ENCODE measurements at places on chromosomes 3 and 15.

DNA sequence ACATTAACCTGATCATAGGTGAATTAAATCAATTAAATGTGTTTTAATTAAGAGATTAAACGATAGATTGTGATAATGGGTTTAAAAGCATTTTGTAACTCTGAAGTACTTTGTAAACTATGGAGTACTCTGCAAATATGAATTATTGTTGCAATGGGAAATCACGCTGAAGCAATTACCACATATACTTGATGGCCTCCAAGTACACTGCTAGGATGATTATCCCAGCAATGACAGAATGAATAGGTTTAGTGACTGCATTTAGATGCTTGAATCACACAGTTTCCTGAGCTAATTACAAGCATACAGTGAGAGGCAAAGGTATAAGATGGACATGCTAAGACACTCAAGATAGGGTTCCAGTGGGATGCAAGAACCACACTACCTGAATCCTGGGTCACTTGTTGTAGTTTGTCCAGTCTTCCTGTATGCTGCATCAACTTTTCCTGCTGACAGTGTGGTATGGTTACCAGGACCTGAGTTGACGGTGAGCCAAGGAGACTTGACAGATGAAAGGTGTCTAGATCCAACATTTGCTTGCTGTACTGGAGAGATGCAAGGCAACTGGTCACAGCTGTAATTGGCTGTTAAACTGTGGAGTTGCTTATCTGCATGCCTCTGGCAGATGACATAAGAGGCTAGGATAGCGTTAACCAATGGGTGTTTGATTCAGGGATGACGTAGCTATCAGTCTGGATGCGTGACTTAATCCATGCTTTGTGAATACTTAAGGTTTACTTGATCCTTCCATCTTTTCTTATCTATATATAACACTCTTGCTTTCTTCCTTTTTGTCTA lies 38.0 kb downstream of the RNF13 start:
- peak; percentile 21 for DNase-seq

DNA sequence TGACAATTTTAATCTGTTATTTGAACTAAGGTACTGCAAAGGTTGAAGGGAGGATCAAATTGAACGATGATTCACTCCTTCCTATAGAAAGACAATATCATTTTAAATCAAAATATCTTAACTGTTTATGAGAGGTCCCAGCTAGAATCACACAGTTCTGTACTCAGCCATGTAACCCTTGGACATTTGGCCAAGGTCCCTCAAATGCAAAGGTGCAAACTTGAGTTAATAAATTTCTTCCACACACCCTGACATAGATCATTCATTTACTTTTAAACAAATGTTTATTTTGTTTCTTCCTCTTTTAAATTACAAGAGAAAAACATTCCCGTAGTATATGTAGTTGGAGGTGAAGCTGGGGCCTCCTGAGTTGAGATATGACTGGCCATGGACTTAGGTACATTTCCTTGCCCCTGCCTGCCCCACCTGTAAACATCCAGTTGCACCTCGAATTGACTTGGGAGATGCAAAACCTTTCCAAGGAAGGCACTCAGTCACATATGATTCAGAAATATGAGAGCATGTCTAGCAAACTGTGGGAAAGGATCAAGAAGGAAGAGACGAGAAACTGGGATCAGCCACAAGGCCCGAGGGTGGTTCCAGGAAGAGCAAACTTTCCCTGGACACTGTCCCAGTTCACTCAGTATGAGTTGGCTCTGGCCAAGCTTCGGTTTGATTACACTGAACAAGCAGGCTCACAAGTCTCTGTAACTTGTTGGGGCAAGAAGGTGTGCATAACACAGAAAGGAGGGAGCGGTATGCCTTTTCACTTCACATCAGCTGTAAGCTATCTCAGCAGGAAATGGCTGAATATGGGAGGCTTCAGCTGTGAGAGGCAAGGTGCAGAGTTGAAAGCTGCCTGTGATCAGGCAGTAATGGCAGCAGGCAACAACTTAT lies 6.7 kb downstream of the TNFSF10 start:
- DNase-seq: no peak

GRCh38 chr3:105456017-105456416 lies 89.3 kb downstream of the ALCAM start:
- DNase-seq: no peak

GRCh38 chr3:27479806-27480543 lies 4.2 kb downstream of the SLC4A7 start:
- DNase-seq: no peak

GRCh38 chr15:66108483-66109265 lies 144.9 kb downstream of the MEGF11 start:
- DNase-seq: no peak

- DNase-seq: peak; percentile 76
Measured at GRCh38 chr3:14633819-14634424, 17.6 kb upstream of the CCDC174 start.

GRCh38 chr3:195751560-195751959 lies 30.8 kb downstream of the MUC20 start:
- DNase-seq: no peak

GRCh38 chr3:196057760-196058331 lies 24.0 kb downstream of the TFRC start:
- DNase-seq: peak; percentile 17

GRCh38 chr3:13268961-13269441 lies 151.1 kb downstream of the NUP210 start:
- no peak for DNase-seq

DNA sequence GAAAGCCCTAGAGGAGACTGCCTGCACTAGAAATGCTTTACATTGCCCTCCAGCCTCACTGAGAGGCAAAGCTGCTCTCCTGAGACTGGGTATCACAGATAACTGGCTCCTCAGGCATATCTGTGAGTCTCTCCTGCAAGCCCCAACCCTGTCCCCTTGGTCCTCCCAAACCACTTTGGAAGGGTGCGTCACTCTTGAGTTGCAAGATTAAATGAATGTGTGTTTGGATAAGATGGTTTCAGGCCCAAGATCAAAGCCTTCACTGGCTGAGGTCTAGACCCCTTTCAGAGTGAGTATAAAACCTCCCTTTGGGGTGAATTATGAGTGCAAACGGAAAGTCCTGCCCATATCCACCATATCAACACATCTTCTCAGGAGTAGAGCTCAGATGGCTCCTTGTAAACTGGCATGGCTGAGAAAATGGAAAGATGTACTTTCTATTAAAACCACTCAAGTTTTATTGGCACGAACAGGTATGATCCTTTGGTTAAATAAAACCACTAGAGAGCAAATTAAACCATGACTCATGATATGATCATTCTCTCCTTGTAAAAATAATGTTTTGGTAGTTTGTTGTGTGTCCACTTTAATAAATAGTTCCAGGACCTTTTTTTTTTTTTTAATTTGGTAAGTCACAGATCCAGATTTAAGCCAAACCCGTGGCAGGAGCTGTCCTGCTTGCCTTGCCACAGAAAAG lies 164.0 kb downstream of the CHST2 start:
- peak; percentile 81 for DNase-seq

DNA sequence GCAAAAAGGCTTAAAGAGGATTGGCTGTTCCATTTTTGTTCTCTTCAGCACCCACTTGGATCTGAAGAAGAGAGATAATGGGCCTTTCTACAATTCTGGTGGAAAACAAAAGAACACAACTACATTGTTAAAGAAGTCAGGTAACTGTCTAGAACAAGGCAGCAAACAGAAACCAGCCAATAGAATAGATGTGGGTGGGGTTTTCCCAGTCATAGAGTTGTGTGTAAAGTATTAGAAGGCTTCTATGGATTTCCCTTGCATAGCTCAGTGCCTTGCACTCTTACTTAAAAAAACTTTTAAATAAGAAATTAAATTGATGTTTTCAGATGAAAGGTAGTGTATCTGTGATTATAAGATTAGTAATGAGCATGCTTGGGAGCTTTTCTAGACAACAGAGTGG lies 462.7 kb upstream of the ATP11B start:
- no peak for DNase-seq

- no peak for DNase-seq
Measured at GRCh38 chr3:125644036-125645005, 49.0 kb upstream of the OSBPL11 start.

DNA sequence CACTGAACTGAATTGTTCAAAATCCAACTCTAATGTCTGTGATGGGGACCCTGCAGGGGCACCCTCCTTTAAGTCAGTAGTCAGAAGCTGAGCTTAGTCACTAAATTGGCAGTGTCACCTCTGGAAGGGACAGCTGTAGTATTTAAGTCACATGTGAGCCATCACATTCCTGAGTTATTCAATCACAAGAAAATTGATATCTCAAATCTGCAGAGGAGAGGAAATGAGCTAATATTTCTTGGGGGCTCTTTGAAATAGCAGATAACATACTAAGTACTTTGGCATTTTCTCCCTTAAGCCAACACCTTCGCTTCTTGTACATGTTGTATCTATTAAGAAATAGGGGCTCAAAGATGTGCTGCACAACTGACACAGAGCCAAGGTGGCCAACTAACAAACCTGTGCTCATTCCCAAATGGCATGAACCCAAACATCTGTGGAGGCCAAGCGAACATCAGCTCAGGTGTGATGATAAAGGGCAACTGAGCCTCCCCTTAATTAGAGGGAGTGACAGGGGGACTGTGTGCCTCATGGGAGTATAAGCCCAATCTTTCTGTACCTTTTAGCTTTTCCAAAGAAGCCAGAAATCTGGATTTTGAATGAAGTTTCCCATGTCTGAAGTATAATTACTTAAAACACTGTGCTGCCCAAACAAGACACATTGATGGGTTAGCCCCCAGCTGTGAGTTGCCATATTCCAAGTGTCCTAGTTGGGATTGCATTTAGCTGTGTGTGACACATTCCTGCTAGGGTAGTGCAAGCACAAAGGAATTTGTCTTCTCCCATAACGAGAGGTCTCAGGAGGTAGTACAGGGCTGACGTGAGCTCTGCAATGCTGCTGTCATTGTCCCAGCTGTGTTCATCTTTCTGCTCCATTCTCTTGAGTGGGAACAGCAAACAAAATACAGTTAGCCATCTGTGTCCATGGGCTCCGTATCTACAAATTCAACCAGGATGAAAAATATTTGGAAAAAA lies 63.3 kb downstream of the ABHD5 start:
- no peak for DNase-seq

DNA sequence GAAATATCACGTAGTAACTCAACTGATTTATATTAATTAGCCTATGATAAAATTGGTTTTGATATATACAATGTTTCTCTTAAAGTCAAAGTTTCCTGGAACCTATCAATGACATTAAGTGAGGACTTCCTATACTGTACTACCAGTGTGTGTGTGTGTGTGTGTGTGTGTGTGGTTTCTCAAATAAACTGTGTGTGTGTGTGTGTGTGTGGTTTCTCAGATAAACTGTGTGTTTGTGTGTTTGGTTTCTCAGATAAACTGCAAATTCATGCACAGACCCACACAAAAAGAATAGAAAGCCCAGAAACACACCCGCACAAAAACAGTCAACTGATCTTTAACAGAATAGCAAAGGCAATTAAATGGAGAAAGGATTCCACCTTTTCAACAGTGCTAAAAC lies 14.5 kb upstream of the WDR5B start:
- no peak for DNase-seq

GRCh38 chr3:163058031-163058854 lies 1561.6 kb downstream of the OTOL1 start:
- DNase-seq: no peak

DNA sequence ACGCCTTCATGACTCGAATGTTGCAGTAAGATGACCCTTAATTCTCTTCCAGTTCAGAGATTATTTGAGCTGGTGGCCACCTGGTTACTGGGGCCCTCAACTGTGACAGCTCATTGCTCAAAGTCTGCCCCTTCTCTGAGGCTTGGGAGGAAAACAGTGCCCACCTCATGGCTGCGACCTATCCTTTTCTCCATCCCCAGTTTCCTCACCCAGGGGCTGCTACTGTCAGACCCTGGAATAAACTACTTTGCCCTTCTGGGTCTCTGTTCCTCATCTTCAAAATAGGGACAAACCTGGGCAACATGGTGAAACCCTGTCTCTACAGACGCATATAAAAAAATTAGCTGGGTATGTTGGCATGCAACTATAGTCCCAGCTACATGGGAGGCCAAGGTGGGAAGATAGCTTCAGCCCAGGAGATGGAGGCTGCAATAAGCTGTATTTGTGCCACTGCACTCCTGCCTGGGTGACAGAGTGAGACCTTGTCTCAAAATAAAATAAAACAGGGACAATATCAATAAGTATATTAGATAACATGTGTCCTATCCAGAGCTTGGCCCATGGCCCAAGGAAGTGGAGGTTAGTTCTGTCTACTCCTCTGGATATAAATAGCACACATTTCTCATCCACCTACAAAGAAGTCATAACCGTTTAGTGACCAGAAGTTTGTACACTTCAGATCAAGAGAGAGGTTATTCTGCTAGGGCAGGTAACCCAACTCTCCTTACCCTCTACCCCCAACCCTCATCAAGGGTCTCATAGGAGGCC lies 2.2 kb upstream of the RASL12 start:
- no peak for DNase-seq

DNA sequence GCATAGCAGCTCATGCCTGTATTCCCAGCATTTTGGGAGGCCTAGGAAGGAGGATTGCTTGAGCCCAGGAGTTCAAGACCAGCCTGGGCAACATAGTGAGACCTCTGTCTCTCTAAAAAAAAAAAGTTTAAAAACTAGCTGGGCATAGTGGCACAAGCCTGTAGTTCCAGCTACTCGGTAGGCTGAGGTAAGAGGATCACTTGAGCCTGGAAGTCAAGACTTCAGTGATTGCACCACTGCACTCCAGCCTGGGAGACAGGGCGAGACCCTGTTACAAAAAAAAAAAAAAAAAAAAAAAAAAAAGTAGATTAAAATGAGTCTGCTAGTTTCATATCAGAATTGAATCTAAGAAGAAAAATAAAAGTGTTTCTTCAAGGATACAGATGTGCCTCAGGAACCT lies 32.4 kb upstream of the ANPEP start:
- no peak for DNase-seq

GRCh38 chr3:171281256-171281992 lies 178.8 kb downstream of the TNIK start:
- no peak for DNase-seq

GRCh38 chr3:155516439-155516838 lies 223.0 kb upstream of the STRIT1 start:
- DNase-seq: no peak

DNA sequence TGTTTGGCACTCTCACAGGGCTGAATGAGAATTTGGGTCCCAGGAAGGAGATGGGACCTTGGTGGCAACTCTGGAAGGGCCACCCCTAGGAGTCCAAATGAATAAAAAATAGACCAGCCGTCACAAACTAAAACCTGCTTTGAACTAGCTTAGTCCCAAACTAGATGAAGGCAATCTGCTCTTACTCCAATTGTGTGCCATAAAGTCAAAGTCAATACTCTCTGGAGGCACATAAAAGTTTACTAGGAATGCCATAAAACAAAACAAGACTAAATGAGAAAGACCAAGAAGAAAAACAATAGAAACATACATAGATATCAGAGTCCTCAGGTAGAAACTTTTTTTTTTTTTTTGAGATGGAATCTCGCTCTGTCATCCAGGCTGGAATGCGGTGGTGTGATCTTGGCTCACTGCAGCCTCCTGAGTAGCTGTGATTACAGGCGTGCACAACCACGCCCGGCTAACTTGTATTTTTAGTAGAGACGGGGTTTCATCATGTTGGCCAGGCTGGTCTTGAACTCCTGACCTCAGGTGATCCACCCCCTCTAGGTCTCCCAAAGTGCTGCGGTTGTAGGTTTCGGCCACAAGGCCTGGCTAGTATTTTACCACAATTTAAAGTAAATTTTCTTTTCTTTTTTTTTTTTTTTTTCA lies 8.1 kb downstream of the GOLGA6L2 start:
- no peak for DNase-seq

GRCh38 chr3:10950476-10951294 lies 41.9 kb upstream of the SLC6A1 start:
- DNase-seq: no peak

GRCh38 chr3:116155841-116156240 lies 289.4 kb downstream of the LSAMP start:
- DNase-seq: no peak

- DNase-seq: no peak
Measured at GRCh38 chr3:5054098-5054497, 68.0 kb upstream of the ARL8B start.

GRCh38 chr3:68504201-68504600 lies 428.1 kb downstream of the TAFA4 start:
- no peak for DNase-seq
